Natural killer cell (primary cell): ENCODE measurements at places on chromosomes 4 and X. TPM values are rescaled to one million over a fixed set of nuclear protein-coding genes. Genes with fewer than 3 reads are reported as not detected.

Gene GAGE12J
- total RNA-seq, result not detected

GRCh38 chr4:4995908-4996265 is 23.4 kb downstream of the CYTL1 start:
- peaks cover 15% of the 10 kb centered on the region for H3K4me1 ChIP-seq
- no peak overlapping the region for H3K27ac ChIP-seq
- no peaks in the 10 kb centered on the region for H3K36me3 ChIP-seq
- DNase-seq, result no peak

- no peaks in the 10 kb centered on the region for H3K4me1 ChIP-seq
- no peak overlapping the region for H3K4me3 ChIP-seq
- H3K27me3 ChIP-seq, result no peaks in the 10 kb centered on the region
- DNase-seq, result no peak
- H3K36me3 ChIP-seq, result no peaks in the 10 kb centered on the region
These were observed 9.2 kb downstream of the VCX start for GRCh38 chrX:7852166-7852565.

Gene VCX3A
- not detected for total RNA-seq

DNA sequence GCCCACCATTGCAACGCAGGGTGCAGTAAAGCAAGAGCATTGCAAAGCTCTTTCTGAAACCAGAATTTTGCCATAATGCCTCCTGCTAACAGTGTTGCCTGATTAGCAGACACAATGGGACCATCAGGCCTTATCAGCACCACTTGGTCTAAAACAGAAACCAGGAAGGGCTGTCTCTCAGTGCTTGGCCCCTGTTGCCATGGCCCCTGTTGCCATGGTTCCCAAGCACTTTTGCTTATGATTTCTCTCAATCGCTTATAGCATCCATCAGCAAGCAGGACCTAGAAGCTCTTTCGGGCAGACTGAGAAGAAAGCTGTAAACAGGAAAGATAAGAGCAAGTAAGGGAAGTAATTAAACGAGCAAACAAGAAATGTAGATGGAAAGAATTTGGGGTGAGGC is 36.8 kb downstream of the RTL5 start:
- peaks cover 30% of the 10 kb centered on the region for H3K4me1 ChIP-seq
- peak overlapping the region; percentile 65 for H3K27ac ChIP-seq
- H3K27me3 ChIP-seq, result no peaks in the 10 kb centered on the region
- DNase-seq, result peak; percentile 86

Gene PCYT1B
- total RNA-seq, result 0.41 TPM

GRCh38 chr4:96154676-96155075 is 314.8 kb downstream of the PDHA2 start:
- no peaks in the 10 kb centered on the region for H3K36me3 ChIP-seq
- no peak overlapping the region for H3K27ac ChIP-seq
- DNase-seq, result no peak
- no peaks in the 10 kb centered on the region for H3K27me3 ChIP-seq

GRCh38 chrX:112066813-112067212 is 15.8 kb downstream of the TRPC5 start:
- no peaks in the 10 kb centered on the region for H3K36me3 ChIP-seq
- H3K4me3 ChIP-seq, result no peak overlapping the region
- no peak for DNase-seq
- H3K4me1 ChIP-seq, result no peaks in the 10 kb centered on the region

Gene PCDH18
- total RNA-seq, result not detected
